Trophoblast cell (in vitro differentiated cells and primary cell): ENCODE measurements at places on chromosomes 7 and 10.
A peak's percentile ranks its signal among the peaks of the same experiment; 100 is the strongest.

DNA sequence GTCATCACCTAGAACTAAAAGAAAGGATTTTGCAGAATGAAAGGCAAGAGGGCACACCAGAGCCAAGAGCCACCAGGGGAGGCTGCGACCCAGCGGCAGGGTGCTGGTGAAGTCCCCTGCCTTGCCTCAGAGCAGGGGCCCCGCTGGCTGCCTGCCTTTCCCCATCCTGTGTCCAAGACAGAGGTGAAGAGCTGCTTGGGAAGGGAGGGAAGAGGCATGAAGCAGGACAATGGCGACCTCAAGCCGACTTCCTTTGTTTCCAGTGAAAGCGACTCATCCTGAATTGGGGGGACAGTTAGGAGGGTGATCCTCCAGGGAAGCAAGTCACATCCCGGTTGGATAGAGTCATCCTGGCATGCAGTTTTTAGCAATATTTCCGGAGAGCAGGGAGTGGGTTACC, 255.5 kb upstream of the YAE1 start:
- H3K27ac ChIP-seq = no peak overlapping the region
- no peak for DNase-seq
- no peaks in the 10 kb centered on the region for H3K36me3 ChIP-seq
- H3K27me3 ChIP-seq = no peaks in the 10 kb centered on the region
- no peaks in the 10 kb centered on the region for H3K4me1 ChIP-seq
- no peak overlapping the region for H3K4me3 ChIP-seq

GRCh38 chr7:152341039-152341913, 94.5 kb downstream of the KMT2C start:
- DNase-seq = peak; percentile 27
- H3K27ac ChIP-seq = no peak overlapping the region
- H3K4me3 ChIP-seq = no peak overlapping the region
- no peaks in the 10 kb centered on the region for H3K4me1 ChIP-seq

DNA sequence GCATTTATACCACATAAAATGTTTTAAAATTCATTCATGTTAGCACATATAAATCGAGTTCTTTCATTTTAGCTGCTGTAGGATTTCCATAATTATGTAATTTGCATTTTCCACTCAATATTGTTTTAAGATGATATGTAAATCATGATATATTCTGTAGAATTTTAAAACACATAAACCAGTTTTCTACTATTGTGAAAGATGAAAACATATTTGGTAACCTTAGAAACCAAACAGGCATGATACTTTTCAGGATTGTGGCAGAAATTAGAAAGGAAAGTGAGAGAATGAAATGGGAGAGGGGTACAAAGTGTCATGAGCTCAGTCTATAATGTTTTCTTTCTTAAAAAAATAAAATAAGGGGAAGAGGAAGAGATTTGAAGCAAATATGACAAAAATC, 269.3 kb downstream of the PPP1R3A start:
- no peaks in the 10 kb centered on the region for H3K4me1 ChIP-seq
- no peaks in the 10 kb centered on the region for H3K27me3 ChIP-seq
- H3K27ac ChIP-seq = no peak overlapping the region
- no peaks in the 10 kb centered on the region for H3K36me3 ChIP-seq
- no peak for DNase-seq

DNA sequence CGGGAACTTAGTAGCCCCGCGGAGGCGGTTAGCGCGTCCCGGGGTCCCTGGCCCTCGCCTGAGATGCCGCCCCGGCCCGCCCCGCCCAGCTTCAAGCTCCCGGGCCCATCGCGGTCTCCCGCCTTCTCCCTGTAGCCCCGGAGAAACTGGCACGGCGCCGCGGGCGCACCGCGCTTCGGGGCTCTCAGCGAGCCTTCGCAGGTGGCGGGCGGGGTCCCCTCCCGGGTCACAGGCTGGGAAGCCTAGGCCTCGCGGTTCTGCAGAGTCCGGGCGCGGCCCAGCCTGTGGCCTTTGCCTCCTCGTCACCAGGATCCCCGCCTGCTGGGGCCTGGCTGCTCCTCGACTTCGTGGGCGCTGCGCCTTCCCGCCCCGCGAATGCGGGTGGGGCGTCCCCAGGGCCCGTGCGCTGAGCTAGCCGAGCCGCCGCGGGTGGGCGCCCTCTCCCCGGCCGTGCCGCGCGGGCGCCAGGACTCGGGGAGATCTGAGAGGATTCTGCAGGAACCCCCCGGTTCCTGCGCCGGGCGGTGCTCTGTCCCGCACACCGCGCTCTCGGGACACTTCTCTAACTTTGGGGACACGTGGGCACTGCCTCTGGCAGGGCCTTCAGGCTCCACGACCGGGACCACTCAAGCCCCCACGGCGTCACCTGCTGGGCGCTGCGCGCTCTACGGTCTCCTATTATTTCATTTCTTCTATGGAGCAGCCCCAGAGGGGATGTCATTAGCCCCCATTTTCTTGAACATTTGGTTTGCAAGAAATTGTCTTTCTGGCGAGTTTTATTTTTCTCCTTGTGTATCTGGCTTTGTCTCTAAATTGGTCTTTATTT, 682 bp upstream of the RGS10 start:
- no peaks in the 10 kb centered on the region for H3K36me3 ChIP-seq
- peaks cover 31% of the 10 kb centered on the region for H3K27me3 ChIP-seq
- no peak overlapping the region for H3K27ac ChIP-seq
- DNase-seq = peak; percentile 49
- peak overlapping the region; percentile 71 for H3K4me3 ChIP-seq

DNA sequence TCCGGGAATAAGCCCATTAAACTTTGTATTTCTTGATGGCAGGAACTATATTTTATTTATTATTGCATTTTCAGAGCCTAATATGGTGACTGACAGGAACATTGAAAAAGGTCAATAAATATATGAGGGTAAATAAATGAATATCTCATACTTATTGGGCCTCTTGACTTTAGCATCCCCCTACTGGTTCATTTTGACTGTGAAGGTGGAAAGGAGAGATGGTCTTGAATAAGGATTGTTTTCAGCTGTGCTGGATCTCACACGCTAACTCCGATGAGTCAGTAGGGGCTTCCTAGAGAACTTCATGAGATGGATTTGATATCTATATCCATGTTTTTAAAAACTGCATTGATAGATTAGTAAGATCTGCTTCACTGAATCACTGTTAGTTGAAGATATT, 1026.0 kb downstream of the REEP3 start:
- no peaks in the 10 kb centered on the region for H3K4me1 ChIP-seq
- H3K27ac ChIP-seq = no peak overlapping the region
- no peaks in the 10 kb centered on the region for H3K27me3 ChIP-seq
- no peak overlapping the region for H3K4me3 ChIP-seq
- H3K36me3 ChIP-seq = no peaks in the 10 kb centered on the region

GRCh38 chr7:48643431-48644013, 280.8 kb upstream of the CDC14C start:
- no peak overlapping the region for H3K27ac ChIP-seq
- DNase-seq = no peak
- no peaks in the 10 kb centered on the region for H3K36me3 ChIP-seq
- no peak overlapping the region for H3K4me3 ChIP-seq
- H3K27me3 ChIP-seq = no peaks in the 10 kb centered on the region

- H3K4me1 ChIP-seq = peaks cover 18% of the 10 kb centered on the region
- no peak for DNase-seq
- H3K27ac ChIP-seq = no peak overlapping the region
- H3K4me3 ChIP-seq = no peak overlapping the region
These were observed 16.7 kb downstream of the SEC31B start for GRCh38 chr10:100502926-100503494.

DNA sequence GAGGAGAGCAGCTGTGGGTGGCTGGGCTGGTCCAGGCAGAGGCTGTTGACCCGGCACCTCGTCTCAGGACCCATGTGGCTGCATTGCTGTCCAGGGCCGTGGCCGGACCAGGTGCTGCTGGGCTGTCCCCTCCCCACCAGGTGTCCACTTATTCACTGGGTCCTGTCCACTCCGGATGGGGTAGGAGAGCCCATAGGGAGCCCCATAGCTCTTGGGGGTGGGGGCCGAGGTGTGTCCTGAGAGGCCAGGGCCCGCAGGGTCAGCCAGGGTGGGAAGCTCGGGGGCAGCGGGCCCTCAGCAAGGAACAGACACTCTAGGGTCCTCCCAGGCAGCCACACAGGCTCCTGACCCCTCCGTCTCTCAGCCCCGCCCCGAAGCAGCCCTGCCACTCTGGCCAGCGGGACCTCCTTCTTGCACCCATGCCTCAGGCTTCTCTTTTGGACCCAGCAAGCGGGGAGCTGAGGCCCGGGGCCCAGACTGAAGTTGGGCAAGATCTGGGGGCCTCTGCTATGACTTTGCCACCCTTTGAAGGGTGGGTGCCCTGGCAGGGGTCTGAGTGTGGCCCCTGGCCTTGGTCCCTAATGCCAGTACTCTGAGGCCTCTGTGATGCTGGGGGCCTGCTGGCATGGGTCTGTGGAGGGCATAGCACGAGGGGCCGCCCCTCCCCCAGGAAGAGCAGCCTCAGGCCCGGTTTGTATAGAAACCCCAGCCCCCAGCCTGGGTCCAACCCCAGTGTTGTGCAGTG, 86.4 kb downstream of the NKX6-2 start:
- no peak overlapping the region for H3K27ac ChIP-seq
- H3K4me1 ChIP-seq = no peaks in the 10 kb centered on the region
- no peak for DNase-seq
- H3K36me3 ChIP-seq = peaks cover 8% of the 10 kb centered on the region

- no peak overlapping the region for H3K4me3 ChIP-seq
- no peaks in the 10 kb centered on the region for H3K36me3 ChIP-seq
- H3K27ac ChIP-seq = no peak overlapping the region
These were observed 96.3 kb upstream of the NEBL start for GRCh38 chr10:20993389-20993788.

- H3K27ac ChIP-seq = no peak overlapping the region
- no peak overlapping the region for H3K4me3 ChIP-seq
- no peak for DNase-seq
- H3K4me1 ChIP-seq = no peaks in the 10 kb centered on the region
These were observed 353.3 kb upstream of the SEMA3C start for GRCh38 chr7:81272176-81272575.

- H3K4me1 ChIP-seq = no peaks in the 10 kb centered on the region
- peaks cover 37% of the 10 kb centered on the region for H3K36me3 ChIP-seq
These were observed 71.2 kb upstream of the KCTD7 start for GRCh38 chr7:66557214-66558200.

DNA sequence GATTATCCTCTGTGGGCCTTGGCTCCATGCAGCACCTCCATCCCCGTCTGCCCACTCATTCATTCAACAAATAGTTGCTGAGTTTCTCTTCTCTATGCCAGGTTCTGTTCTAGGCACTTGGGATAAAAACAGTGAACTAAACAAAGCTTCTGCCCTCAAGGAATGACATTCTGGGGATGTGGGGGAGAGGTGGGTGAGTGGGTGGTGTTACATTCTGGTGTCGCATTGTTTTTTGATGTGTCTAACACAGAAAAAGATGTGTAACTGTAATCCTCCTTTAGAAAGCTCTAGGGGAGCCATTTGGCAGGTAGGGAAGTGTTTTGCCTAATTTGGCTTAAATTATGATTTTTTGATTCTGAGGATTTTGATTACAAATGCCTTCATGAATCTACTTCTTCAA, 21.4 kb downstream of the AUTS2 start:
- no peaks in the 10 kb centered on the region for H3K27me3 ChIP-seq
- no peak overlapping the region for H3K27ac ChIP-seq
- H3K4me3 ChIP-seq = no peak overlapping the region
- no peaks in the 10 kb centered on the region for H3K4me1 ChIP-seq

- H3K4me3 ChIP-seq = no peak overlapping the region
- no peak for DNase-seq
- no peaks in the 10 kb centered on the region for H3K27me3 ChIP-seq
- no peak overlapping the region for H3K27ac ChIP-seq
These were observed 19.2 kb upstream of the PARD3 start for GRCh38 chr10:34834274-34834673.

DNA sequence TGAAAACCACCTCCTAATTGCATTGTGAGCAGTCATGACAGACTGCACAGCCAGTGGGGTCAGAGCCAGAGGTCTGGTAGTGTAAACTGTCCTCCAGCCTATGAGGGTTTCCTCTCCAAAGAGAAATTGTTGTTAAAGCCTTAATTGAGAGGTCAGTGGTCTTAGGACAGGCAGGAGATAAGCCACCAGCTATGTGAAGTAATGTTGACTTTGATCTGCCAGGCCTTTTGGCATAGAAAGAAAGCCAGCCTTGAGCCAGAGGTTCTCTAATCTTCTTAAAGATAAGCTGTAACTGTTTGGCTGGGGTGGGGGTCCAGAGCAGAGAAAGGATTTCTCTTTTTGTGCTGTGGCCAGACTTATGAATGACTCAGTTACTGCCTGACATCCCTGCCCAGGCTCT, 248.4 kb downstream of the WDR11 start:
- no peaks in the 10 kb centered on the region for H3K36me3 ChIP-seq
- DNase-seq = no peak
- H3K4me3 ChIP-seq = no peak overlapping the region
- peaks cover 5% of the 10 kb centered on the region for H3K4me1 ChIP-seq

DNA sequence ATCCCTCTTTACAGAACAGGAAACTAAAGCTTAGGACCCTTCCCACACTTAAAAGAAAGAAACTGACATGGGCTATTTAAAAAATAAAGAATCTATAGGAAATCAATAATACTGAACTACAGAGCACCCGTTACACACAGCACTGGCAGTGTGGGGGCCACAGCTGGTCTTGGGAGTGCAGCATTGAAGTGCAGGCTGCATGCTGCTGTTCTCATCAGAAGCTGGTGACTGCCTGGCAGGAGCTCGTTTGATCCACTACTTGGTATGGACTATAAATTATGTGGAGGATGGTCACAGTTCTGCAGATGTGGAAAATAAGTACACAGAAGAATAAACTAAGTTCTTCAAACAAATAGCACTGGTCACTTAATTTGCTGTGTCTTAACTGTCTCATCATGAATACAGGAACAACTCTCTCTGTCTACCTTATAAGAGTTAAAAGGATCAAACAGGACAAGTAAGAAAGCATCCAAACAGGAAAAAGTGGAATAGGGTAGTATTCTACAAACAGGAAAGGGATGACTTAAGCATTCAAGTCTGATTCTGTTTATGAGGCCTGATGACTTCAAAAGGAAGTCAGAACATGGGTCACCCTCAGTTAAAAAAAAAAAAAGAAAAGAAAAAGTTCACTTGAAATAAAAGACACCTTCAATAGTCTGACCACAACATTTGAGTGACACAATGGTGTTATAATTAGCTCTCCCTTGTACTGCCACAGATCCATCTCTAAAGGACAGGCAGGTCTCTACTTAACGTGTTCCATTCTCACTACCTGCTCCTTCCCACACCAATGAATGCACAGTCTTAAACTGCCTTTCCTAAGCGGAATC, 21.0 kb downstream of the DOCK4 start:
- H3K4me1 ChIP-seq = no peaks in the 10 kb centered on the region
- H3K27ac ChIP-seq = no peak overlapping the region
- H3K36me3 ChIP-seq = no peaks in the 10 kb centered on the region
- H3K4me3 ChIP-seq = no peak overlapping the region
- no peak for DNase-seq
- no peaks in the 10 kb centered on the region for H3K27me3 ChIP-seq

- peaks cover 48% of the 10 kb centered on the region for H3K36me3 ChIP-seq
- peaks cover 19% of the 10 kb centered on the region for H3K4me1 ChIP-seq
- no peak for DNase-seq
- no peak overlapping the region for H3K4me3 ChIP-seq
These were observed 68.6 kb downstream of the ZMIZ1 start for GRCh38 chr10:79137300-79137756.
